ENCODE measurements at places on chromosomes 7 and 10. TPM values are rescaled to one million over a fixed set of nuclear protein-coding genes. Genes with fewer than 3 reads are reported as not detected.

GRCh38 chr10:52145636-52146035, 168.4 kb upstream of the DKK1 start:
- DNase-seq = no peak

CCDC126 gene
- 3.8 TPM for total RNA-seq

GRCh38 chr10:24947304-24948097, 4.9 kb downstream of the PRTFDC1 start:
- no peak for DNase-seq

KCP gene
- total RNA-seq = 2.5 TPM

DNA sequence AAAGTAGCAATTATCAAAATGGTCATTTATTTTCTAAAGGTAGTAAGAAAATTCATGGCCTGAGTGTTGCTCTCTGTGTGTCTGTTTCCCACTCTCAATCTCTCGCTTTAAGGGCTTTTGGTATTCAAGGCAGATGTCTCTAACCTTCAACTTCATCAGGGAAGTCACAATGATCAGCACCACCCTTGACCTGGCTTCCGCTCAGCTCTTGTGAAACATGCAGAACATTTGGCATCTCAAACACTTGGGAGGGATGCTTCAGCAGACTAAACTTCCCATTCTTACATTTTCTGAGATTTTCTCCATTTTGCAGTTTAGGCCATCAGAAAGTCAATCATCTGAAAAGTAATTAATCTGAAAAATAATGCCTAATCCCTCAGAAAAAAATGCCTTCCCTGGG, 129.8 kb downstream of the AOAH start:
- DNase-seq = no peak

VIPR2 gene
- 7.8 TPM for total RNA-seq

- DNase-seq = no peak
Observed at GRCh38 chr7:133904776-133905175, 222.4 kb upstream of the LRGUK start.

GRCh38 chr7:99623702-99624447, 7.1 kb downstream of the ZSCAN25 start:
- DNase-seq = no peak

All from WTC11 (cell line).